ENCODE measurements at places on chromosomes 13 and 19.
A peak's percentile ranks its signal among the peaks of the same experiment; 100 is the strongest.

- DNase-seq: no peak
Observed at GRCh38 chr13:28550091-28550490, 55.2 kb upstream of the FLT1 start.

- DNase-seq: no peak
Observed at GRCh38 chr13:20637811-20638210, 65.7 kb upstream of the IL17D start.

GRCh38 chr13:33401238-33401637 is 115.7 kb upstream of the STARD13 start:
- peak; percentile 38 for DNase-seq

GRCh38 chr19:11921852-11922495 is 2.9 kb upstream of the ZNF700 start:
- no peak for DNase-seq

- DNase-seq: no peak
Observed at GRCh38 chr13:24495151-24495729, 17.3 kb downstream of the PARP4 start.

- no peak for DNase-seq
Observed at GRCh38 chr19:54790711-54791110, 12.7 kb upstream of the KIR2DL4 start.

- no peak for DNase-seq
Observed at GRCh38 chr13:23715092-23715761, 145.0 kb downstream of the TNFRSF19 start.

DNA sequence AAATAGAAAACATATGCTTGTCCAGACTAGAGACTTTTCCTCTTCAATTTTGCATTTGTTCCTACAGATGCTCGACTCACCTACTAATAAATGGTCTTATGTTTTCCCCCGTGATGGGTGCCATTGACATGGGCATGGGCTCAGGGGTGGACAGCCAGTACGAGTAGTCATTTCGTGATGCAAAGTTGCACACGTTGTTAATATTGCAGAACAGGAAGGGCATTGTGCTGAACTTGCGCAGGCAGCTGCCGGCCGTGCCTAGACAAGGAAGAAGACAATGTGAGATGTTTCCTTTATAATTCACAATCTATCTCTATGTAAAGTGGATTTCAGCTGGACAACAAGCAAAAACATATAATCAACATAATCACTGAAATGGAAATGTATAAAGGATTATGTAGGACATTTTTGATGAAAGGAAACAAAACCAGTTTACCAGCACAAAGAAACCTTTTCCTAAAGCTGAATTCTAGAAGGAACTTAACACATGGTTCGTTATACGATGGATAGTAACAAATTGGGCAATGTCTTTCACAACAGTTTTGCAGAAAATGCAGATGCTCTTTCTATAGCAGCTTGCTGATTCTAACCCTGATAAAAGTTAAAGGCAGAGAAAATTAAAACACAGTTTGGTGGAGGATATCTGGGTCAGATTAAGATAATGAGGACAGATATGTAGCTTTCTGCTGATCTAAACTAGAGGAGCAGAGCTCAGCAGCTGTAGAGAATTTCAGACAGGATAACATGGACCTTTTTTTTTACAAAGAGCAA is 145.7 kb downstream of the COL4A1 start:
- DNase-seq: no peak

DNA sequence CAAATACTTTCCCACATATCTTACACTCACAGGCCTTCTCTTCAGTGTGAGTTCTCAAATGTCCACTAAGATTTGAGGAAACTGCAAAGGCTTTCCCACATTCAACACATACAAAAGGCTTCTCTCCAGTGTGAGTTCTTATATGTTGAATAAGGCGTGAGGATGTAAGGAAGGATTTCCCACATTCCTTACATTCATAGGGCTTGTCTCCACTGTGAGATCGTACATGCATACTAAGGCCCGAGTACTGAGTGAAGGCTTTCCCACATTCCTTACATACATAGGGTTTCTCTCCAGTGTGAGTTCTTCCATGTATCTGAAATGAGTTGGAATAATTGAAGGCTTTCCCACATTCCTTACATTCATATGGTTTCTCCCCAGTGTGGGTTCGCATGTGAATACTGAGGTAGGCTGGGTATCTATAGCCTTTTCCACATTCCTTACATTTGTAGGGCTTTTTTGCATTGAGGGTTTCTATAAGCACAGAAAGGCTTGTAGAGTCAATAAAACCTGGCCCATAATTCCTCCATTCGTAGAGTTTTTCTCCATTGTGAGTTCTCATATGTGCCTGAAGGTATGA is 9.6 kb downstream of the ZNF426 start:
- no peak for DNase-seq

- DNase-seq: no peak
Observed at GRCh38 chr13:100508455-100508854, 80.1 kb downstream of the GGACT start.

DNA sequence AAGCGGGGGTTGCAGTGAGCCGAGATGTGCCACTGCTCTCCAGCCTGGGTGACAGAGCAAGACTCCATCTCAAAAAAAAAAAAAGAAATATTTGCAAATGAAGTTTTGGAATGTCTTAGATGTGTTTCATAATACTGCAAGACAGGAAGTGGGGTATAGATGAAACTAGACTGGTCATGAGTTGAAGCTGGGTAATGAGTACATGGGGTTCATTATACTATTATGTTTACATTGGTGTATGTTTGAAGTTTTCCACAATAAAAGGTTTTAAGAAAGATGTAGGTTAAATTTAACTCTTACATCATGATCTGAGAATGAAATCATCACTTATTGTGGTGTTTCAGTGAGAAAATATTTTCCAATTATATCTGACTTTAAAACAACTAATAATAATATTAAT is 19.0 kb downstream of the FNDC3A start:
- no peak for DNase-seq

- no peak for DNase-seq
Observed at GRCh38 chr13:80262051-80262695, 78.8 kb downstream of the SPRY2 start.

DNA sequence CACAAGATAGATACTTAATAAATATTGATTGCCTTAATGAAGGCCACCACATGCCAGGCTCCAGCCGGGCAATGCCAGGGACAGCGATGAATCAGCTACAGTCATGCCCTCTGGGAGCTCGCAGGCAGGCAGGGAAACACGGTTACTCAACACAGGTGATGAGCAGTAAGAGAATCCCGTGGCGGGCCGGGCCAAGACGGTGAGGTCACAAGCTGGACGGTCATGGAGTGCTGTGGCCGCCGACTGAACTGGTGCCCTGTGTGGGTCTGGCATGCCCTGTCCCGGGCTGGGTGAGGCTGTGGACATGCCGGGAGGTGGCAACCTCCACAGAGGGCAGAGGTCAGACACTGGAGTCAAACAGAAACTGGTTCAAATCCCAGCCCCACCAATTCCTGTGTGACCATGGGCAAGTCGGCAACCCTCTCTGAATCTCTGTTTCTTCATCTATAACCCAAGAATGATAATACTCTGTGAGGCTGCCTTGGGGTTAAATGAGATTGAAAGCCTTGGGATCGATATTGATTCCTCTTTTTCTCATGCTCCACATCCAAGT is 13.2 kb upstream of the PAK4 start:
- DNase-seq: no peak

DNA sequence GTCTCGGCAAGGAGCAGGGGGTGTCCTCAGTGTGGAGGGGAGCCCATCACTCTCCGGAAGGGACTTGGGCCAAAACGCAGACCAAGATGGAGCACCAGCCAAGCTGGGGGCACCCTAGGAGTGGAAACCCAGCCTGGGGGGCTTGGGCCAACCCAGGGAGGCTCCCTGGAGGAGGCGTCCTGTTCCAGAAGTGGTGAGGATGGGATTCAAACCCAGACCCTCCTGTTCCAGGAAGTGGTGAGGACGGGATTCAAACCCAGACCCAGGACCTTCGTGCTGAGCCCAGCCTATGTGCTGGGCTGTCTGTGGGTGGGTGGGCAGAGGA is 848 bp upstream of the PLIN4 start:
- DNase-seq: no peak

DNA sequence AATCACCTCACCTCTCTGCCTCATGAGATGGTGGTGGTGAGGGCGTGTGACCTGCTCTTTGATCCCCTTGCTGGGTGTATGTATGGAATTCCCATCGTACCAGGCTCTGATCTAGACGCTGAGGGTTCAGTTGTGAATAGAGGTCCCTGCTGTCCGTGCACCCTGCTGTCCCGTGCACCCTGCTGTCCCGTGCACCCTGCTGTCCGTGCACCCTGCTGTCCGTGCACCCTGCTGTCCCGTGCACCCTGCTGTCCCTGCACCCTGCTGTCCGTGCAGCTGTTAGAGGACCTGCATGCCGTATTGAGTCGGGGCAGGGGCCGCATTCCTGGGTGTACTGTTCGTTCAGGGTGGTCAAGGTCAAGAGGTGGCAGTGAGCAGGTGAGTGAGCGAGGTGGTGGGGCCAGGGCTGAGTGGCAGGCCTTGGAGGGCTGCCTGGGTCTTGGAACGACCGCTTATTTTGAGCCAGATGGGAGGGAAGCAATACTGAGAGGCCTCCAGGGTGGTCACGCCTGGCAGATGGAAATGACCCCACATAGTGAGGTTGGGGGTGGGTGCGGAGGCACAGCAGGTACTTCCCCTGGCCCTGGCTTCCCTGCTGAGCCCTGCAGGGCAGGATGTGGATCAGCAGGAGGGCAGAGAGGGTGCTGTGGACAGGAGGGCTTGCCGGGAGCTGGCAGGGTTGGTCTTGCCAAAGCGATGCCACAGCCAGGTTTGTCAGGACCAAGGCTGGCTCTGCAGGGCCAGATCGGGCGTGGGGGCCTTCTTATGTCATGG is 4.6 kb upstream of the EPN1 start:
- DNase-seq: no peak

DNA sequence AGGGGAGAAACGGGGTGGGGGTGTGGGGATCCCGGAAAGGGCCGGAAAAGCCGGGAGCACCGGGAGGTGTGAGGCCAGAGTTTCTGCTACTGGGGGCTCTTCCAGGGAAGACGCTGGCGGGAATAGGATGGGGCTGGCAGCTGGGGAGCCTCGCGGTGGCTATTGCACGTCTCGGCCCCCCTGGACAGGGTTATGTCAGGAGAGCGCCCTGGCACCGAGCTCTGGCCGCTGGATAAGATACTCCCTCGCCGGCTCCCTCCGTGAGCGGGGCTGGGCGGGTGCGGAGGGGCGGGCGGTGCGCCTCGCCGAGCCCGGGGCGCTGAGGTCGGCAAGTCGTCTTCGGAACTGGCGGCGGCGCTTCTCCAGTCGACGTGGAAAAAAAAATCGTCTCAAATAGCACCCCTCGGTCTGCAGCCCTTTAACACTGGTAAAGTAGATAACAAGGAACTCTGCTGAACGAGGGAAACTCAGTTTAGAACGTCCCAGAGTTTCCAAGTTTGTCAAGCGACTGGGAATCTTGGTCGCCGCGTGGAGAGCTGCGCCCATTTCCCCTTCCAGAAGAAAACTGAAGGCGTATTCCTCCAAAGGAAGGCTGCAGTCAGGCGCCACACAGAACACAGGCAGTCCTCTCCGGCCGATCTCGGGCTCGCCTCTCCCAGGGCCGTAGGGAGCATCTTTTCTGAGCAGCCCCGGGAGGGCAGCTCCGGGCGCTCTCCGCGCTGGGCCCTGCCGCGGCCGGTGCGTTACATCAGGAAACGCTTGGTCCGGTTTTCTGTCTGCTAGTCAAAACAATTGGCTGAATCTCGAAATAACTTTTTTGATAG is 115.1 kb downstream of the KCNRG start:
- peak; percentile 77 for DNase-seq

GRCh38 chr13:52085421-52085820 is 43.5 kb downstream of the NEK5 start:
- DNase-seq: no peak

GRCh38 chr13:105363261-105364190 is 1171.9 kb downstream of the EFNB2 start:
- DNase-seq: no peak

DNA sequence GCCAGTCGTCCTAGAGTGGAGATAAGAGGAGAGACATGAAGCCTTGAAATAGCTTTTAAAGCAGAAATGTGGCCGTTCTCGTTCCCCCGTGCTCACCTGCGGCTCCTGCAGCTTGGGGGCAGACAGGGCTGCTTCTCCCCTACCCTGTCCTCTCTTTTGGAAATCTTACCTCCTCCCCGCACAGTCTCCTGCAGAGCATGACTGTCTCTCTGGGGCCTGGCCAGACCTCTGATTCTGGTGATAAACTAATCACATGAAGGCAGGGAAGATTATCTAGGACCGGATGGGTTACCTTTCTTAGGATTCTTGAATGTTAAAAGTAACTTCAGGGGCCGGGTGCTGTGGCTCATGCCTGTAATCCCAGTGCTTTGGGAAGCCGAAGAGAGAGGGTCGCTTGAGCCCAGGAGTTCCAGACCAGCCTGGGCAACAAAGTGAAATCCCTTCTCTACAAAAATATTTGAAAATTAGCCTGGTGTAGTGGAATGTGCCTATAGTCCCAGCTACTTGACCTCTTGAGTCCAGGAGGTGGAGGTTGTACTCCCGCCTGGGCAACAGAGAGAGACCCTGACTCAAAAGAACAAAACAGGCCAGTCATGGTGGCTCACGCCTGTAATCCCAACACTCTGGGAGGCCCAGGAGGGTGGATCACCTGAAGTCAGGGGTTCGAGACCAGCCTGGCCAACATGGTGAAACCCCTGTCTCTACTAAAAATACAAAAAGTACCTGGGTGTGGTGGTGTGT is 8.1 kb downstream of the CEBPA start:
- DNase-seq: no peak

DNA sequence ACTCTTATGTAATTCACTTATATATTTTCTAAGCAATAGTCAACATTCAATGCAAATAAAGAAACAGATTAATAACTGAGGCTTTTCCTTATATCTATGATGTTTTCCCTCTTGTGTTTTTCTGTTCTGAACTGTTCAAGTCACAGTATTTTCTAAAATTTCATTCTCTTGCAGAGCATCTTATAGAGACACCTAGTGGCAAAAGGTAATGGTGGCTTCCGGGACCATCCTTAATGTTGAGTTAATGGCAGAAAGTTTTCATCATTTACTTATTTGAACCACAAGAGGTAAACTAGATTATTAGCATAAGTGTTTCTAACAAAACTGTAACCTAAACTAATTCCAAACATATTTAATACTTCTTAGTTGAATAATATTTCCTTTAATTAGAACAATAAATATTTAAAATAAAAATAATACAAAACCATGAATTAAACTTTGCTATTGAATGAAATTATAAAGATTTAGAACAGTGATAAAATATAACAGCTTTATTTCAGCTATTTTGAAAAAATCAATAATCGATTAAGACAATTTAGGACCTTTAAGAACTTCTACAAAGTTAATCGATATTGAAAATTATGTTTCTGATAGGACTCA is 1.7 kb upstream of the SLITRK5 start:
- no peak for DNase-seq

- DNase-seq: no peak
Observed at GRCh38 chr13:33865945-33866344, 48.0 kb downstream of the RFC3 start.

- peak; percentile 85 for DNase-seq
Observed at GRCh38 chr19:3573858-3574637, 1.3 kb downstream of the HMG20B start.

- DNase-seq: no peak
Observed at GRCh38 chr19:33509774-33510173, 11.8 kb downstream of the PEPD start.

- no peak for DNase-seq
Observed at GRCh38 chr13:26618726-26619125, 61.2 kb downstream of the WASF3 start.
